Central memory CD8-positive, alpha-beta T cell (primary cell): ENCODE measurements at places on chromosomes 3 and 15.

DNA sequence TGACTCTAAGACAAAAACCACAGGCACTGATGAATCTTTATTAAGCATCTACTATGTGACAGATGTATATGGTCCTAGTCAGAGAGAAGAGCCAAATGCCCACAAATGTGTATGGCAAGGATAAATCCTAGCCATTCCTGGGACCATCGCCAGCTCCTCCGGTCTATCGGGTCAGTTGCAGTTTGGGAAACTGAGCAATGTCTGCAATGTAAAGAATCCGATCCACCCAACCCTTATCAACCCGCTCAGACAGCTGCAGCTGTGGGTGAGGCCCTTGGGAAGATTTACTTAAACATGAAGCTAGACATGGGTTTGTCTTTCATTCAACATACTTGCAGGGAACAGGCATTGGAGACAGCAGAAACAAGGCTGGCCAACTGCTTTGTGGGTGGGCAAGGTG is 40.5 kb upstream of the CDV3 start:
- no peaks in the 10 kb centered on the region for H3K36me3 ChIP-seq
- DNase-seq, result no peak
- no peak overlapping the region for H3K4me3 ChIP-seq
- peaks cover 17% of the 10 kb centered on the region for H3K27me3 ChIP-seq

DNA sequence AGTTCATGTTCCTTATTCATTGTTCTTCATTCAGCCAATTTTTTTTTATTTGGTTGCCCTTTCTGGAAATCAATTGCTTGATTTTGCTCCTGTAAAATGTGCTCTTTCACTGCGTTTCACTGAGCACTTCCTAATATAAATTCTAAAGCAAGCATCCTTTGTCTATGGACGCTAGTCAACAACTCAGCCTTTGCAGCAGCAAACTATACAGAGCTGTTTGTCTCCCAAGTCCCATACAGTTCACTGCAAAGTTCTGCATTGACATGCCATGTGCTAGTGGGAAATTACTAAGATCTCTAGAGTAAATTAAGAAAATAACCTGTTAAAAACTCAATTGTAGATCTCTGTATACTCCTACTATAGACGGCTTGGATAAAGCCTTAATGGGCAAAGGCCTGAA is 130.1 kb upstream of the BHLHE40 start:
- H3K36me3 ChIP-seq, result peaks cover 11% of the 10 kb centered on the region
- peak overlapping the region; percentile 65 for H3K27ac ChIP-seq
- H3K27me3 ChIP-seq, result no peaks in the 10 kb centered on the region
- H3K4me1 ChIP-seq, result peaks cover 52% of the 10 kb centered on the region
- no peak for DNase-seq
- no peak overlapping the region for H3K4me3 ChIP-seq

- H3K4me1 ChIP-seq, result peaks cover 91% of the 10 kb centered on the region
- no peaks in the 10 kb centered on the region for H3K27me3 ChIP-seq
- peak overlapping the region; percentile 69 for H3K4me3 ChIP-seq
- peaks cover 13% of the 10 kb centered on the region for H3K36me3 ChIP-seq
- no peak for DNase-seq
Observed at GRCh38 chr3:51681453-51681852, 10.4 kb downstream of the TEX264 start.

- H3K36me3 ChIP-seq, result no peaks in the 10 kb centered on the region
- no peaks in the 10 kb centered on the region for H3K27me3 ChIP-seq
- DNase-seq, result no peak
- no peak overlapping the region for H3K4me3 ChIP-seq
- no peak overlapping the region for H3K27ac ChIP-seq
Observed at GRCh38 chr3:54563501-54564200, 364.2 kb downstream of the LRTM1 start.

DNA sequence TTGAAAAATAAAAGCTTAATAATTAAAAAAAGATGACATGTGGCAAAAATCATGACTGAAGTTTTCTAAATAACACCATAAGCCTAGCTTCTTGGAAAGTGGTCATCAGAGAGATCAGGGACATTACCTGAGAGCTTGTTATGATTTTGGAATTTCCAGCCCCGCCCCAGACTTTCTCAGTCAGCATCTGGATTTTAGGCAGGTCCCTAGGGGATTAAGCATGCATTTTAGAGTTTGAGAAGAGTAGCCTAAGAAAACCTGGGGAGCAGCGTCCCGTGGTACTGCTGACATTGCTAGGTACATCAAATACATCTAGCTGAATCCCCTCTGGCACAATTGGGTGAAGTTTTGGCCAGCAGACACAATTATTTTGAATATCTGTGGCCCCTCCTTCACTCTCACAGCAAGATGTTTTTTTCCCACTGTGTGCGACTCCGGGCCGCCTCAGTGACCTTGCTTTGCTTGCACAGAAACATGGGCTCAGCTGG is 58.7 kb upstream of the MEF2A start:
- H3K36me3 ChIP-seq, result no peaks in the 10 kb centered on the region
- no peak for DNase-seq
- H3K4me3 ChIP-seq, result no peak overlapping the region
- no peak overlapping the region for H3K27ac ChIP-seq
- H3K27me3 ChIP-seq, result peaks cover 25% of the 10 kb centered on the region
- no peaks in the 10 kb centered on the region for H3K4me1 ChIP-seq

DNA sequence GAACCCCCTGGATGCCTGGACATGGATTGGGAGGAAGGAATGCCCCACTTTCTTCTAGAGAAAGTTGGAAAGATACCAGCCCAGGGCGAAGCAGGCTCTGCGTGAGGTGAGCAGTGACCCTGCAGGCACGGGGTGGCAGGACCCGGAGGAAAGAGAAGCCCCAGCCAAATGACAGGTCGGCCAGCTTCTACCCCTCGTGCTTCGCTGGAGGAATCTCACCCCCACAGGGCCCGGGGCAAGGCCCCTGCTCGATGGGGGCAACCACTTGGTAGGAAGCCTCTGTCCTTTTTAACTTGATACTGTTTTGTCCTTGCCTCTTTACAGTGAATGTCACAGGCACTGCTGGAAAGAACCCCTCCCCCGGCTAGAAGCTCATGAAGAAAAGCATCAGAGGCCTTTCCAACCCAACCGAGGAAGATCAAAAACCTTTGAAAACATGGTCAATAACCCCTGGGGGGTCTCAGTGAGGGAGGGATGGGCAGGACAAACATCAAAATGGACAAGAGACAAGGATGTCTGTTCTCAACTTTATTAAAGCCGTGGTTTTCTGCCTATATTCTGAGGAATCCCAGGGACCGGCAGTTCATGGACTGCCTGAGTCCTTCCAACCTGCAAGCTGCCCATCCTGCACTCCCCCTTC is 54.4 kb downstream of the SH3BP5 start:
- H3K27ac ChIP-seq, result no peak overlapping the region
- H3K4me3 ChIP-seq, result no peak overlapping the region
- no peak for DNase-seq
- no peaks in the 10 kb centered on the region for H3K27me3 ChIP-seq
